ENCODE measurements at places on chromosomes 3 and 15.

DNA sequence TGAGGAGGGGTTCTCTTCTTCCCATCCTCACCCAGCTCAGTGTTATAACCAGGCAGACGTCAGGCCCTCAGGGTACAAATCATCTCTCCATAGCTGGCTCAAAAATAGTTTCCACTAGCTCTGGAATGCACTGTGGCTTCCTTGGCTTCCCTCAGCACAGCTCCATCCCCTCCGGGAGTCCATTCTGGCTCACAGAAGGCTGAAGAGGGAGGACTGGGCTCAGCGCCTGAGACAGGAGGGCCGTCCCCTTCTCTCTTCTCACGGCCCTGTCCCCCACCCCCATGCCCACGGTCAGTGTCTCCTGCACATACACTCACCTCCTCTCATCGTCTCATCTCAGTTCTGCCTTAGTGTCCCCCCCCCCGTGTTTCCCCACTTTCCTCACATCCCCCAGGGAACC lies 50.1 kb downstream of the UMPS start:
- DNase-seq: no peak

DNA sequence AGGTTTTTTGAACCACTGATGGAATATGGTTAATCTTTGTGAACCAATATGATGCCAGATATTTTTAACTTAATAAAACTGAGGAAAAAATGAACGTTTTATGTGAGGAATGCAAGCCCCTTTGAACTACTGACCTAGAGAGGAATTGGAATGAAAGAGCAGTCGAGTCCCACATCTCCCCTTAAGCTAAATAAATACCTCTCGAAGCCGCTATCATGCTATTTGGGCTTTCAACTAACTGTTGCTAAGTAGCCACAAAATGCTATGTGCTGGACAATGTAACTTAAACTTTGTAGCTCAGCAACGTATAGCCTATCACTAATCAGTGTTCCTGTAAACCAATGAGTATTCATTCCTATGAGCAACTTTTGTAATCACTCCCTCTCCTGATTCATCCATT lies 1037.2 kb downstream of the SQOR start:
- no peak for DNase-seq

DNA sequence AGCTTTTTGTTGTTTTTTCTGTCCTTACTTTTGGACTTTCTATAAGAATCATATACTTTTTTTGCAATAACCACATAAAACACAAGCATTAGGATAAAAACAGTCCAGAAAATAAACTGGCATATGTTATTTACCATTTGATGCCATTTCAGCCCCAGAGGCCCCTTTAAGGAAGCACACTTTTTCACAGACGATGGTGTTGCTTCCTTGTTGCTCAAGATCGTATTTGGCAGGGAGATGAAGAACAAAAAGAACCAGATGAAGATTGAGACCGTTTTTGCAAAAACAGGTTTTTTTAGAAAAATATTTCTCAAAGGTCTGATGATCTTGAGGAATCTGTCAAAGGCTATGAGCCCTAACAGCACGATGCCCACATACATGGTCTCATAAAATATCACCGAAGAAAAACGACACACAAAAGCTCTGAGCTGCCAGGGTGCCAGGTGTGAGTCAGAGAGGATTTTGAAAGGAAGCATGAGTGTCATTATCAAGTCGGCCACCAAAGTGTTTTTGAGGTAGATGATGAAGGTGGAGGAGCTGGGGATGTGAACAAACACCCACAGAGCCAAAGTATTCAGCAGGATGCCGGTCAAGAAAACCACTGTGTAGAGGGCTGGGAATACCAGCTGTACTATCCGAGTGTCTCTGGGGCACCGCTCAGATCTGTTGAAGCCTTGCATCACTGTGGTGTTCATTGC lies 902 bp downstream of the P2RY13 start:
- peak; percentile 27 for DNase-seq

- DNase-seq: no peak
These were observed 20.4 kb downstream of the MAGI1 start for GRCh38 chr3:66018057-66019033.

- DNase-seq: no peak
These were observed 34.5 kb downstream of the TBC1D5 start for GRCh38 chr3:17707813-17708543.
